ENCODE measurements at places on chromosomes 6 and 20. TPM values are rescaled to one million over a fixed set of nuclear protein-coding genes. Genes with fewer than 3 reads are reported as not detected.

DNA sequence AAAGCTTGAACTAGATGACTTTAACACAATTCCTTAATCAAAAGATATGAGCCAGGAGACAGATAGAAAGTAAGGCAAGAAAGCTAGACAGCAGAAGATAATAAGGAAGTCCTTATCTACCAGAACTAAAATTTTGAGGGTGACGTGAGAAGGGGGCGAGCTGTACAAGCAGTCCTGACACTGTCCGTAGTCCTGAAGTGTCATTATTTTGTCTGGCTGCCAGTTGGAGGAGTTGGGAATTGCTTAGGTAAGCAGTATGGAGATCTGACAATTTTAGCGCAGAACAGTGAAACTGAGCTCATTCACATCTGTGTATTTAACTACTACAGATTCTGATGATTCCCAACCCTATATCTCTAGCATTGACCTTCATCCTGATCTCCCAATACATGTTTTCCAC, 25.8 kb upstream of the CEP85L start:
- DNase-seq, result no peak

DNA sequence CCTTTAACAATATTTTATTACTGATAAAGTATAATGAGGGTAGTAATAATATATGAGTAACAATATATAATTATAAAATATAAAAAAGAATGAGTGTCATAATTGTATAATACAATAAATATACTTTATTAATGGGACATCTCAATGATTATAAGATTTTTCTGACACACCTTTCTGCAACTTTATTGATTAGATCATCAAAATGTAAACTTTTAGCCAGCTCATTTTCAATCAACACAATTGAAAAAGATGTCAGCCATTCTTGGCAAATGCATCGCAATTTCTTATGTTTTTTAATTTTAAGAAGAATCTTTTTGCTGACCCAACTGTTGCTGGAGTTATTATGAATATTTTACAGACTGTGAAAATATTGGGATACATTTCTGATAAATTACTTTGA, 132.4 kb upstream of the RNF217 start:
- no peak for DNase-seq

DNA sequence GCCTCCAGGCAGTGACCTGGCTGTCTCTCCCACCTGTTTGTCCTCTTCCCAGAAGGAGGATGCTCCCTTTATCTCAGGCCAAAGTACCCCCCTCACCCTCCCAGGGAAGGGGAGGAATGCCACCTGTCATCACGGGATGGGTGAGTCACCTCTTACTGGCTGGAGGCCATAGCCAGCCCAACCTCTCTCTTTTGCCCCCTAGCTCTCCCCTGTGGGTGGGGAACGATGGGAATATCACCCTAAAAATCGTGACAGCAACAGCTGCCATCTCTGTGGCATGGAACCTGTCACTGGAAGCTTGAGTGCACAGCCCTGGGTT, 137.5 kb upstream of the PTPN1 start:
- DNase-seq, result no peak

DNA sequence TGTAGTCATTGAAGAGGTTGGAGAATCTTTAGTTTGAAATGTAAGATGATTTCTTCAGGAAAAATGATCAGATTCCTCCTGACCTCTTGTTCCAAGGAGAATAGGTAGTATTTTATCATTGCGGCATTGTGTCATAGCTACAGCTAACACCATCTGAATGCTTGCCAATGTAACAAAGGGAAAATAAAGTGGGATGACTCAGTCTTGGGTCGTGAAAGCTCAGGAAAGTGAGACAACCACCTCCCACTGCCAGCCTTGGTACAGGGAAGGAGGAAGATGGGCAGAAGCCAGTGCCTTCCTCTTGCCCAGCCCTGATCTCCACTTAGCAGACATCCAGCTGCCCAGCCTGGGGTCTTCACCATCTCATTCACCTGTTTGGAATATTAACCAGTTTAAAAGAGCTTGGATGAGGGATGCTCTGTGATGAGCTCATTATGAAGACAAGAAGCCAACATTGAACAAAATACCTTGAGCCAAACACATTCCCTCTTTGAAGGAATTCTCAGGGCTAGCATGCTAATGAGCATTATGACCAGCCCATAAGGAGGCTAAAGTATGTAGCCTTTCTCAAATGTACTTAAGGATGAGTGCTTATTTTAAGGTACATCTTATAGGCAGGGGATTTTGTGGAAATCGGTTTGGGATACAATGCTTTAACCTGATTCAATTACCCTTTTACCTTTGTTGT, 40.0 kb upstream of the APCDD1L start:
- no peak for DNase-seq

DNA sequence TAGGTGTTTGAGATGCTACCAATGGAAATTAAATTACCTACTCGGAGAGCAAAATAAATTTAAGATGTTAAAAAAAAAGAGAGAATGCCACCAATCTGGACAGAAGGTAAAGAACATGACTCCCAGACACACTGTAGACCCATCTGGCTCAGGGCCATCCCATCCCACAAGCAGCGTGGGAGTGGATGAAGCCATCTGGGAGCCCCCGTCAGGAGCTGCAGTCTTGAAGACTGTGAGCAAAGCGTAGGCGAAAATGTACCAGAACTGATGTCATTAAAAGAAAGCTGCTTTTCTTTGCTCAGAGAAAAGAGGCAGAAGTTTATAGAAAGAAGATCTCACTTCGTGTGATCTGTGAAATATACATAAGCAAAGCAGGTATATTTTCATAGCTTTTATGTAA, 815.7 kb downstream of the QKI start:
- no peak for DNase-seq

DNA sequence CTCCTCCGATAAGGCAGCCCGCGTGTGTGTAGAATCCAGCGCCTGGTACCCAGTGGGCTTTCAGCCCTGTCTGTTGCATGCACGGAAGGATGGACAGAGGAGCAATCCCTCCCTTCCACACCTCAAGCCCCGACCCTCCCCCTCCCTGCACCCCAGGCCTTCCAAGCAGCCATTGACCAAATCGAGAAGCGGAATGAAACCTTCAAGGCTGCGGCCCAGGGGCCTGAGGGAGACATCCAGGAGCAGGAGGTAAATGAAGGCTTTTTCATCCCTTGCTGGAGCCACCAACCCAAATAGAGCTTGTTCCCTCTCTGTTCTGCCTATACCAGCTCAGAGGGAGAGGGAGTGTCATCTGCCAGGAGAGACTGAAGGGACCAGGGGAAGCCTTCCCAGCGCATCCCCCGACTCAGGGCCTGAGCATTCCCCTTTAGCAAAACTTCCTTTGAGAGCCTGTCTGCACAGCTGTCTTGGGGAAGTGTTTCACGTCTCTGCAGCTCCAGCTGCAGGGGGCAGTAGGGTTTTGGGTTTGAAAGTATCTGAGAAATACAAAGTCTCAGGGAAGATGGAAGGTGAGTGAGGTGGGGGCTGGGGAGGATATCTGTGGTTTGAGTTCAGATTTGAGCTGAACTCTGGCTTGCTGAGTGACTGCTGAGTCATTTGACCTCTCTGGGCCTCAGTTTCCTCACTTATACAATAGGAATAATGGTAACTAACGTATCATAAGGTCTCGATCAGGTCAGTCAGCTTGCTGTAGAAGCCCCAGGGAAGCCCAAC, 16.1 kb downstream of the FGD2 start:
- no peak for DNase-seq

DNA sequence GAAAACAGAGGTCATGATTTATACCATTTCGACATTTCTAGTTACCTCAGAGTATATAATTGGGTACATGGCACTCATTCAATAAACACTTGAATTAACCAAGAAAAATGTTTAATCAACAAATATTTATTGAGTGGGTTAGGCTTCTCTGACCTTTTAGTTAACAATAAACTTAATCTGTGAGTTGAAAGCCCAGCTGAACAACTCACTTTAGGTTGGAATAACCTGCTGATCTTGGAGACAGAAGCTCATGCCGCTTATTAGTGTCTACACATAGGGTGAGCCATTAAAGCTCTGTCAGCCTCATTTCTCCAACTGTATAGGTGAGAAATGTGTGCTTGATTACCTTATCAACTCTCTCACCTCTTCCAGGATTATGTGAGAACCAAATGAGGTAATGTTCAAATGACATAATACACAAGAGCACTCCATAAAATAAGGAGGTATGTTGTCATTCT, 98.2 kb upstream of the DTNBP1 start:
- DNase-seq, result no peak

CAGE1 gene
- not detected for total RNA-seq

HBS1L gene
- total RNA-seq, result 43.0 TPM

FAM217B gene
- 9.8 TPM for total RNA-seq

CLVS2 gene
- 0.92 TPM for total RNA-seq

TCP11 gene
- not detected for total RNA-seq

TMEM200A gene
- total RNA-seq, result 8.1 TPM

NFATC2 gene
- 7.3 TPM for total RNA-seq

ULBP3 gene
- 0.32 TPM for total RNA-seq

All from mucosa of descending colon (tissue), 3 donors.